Left ventricle myocardium inferior (tissue), 1 donor: ENCODE measurements at places on chromosomes 6 and 20.

DNA sequence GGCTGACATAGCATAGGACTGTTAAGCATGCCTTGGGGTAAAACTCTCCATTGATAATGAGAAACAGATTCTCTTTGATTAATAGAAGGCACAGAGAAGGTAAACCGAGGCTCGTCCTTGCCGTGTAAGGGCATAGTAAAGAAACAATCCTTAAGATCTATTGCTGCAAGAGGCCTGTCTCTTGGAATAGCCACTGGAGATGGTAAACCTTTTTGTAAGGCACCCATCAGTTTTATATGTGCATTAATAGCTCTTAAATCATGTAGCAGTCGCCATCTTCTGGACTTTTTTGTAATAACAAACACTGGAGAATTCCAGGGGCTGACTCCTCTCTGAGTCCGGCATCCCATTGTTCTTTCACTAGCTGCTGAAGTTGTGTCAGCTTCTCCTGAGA is 8.4 kb upstream of the ABHD12 start:
- no peak for DNase-seq

DNA sequence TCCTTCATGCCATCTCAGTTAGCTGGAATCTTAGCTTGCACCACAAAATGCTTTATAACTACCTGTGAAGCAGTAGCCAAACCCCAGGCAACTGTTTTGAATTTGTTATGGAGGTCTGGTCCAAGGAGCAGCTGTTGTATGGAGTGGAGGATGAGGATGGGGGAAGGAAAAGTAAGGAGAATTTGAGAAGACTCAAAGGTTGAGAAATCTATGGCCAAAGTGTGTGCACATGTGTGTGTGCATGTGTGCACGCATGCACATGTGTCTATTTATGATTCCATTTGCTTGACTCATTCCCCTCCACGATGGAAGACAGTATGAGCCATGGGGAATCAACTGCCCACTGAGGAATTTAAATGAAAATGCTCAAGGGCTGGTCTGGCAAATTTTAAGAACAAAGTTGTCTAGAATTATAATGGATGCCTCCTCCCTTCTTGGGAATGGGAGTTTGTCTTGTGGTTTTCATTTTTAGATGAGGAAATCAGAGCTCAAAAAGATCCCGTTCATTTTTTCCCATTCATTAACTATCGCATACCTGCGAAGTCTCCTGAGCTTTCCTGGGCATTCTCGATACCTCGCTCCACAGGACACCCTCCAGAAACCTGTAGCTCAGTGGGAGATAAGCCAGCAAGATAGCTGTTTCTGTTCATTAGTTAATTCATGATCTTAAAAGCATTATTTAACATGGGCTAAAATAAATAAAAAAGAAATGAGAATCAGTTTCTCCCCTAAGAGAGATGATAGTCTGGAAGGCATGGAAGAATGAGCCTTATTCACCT is 152.3 kb upstream of the NEDD9 start:
- DNase-seq, result no peak

DNA sequence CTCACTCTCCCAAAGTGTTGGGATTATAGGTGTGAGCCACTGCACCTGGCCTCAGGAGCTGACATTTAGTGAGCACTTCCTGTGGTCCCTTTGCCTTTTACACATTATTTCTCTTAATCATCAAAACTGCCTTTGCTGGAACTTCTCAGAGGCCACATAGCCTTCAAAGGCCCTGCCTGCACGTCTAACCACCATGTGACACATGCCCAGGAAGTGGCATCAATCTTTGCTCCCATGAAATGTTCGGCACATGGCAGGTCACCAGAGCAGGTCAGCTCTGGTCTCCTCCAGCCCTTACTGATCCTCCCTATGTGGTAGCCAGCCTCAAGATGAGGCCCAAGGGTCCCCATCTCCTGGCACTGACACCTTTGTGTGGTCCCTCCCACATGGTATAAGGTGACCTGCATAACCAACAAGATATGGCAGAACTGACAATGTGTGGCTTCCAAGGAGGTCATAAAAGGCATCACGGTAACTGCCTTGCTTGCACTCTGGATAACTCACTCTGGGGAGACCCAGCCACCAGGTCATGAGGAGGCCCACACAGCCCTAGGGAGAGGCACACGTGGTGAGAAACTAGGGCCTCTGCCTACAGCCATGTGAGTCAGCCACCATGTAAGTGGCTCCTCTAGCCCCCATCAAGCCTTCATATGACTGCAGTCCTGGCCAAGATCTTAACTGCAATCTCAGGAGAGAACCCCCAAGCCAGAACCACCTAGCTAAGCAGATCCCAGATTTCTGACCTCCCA is 28.8 kb upstream of the HMGA1 start:
- no peak for DNase-seq

DNA sequence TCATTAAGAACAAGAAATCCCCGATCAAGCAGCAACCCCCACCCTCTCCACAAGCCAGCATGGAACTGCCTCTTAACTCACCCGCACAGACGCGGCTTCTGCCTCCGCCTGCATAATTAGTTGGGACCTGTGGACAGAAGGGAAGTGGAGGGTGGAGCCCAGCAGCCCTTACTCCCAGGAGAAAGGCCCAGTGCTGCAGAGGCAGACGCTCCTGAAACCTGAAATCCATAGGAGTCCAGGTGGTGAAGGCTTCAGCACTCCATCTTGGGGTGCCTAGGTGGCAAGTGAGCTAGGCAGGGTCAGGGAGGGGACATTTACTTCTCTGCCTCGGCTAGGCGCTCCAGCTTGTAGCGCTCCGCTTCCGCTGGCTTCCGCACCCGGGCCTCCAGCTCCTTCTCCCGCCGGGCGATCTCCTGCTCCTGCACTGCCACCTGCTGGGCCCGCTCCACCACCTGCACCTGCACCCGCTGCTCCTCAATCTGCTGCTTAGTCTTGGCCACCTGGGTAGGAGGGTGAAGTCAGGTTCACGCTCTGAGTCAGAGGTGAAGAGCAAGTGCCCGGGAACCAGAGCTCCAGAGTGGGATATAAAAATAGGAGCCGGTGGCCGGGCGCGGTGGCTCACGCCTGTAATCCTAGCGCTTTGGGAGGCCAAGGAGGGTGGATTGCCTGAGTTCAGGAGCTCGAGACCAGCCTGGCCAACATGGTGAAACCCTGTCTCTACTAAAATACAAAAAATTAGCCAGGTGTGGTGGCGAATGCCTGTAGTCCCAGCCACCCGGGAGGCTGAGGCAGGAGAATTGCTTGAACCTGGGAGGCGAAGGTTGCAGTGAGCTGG is 10.7 kb downstream of the TUBB start:
- DNase-seq, result peak; percentile 74

GRCh38 chr6:14079971-14080370 is 37.6 kb upstream of the CD83 start:
- DNase-seq, result no peak

DNA sequence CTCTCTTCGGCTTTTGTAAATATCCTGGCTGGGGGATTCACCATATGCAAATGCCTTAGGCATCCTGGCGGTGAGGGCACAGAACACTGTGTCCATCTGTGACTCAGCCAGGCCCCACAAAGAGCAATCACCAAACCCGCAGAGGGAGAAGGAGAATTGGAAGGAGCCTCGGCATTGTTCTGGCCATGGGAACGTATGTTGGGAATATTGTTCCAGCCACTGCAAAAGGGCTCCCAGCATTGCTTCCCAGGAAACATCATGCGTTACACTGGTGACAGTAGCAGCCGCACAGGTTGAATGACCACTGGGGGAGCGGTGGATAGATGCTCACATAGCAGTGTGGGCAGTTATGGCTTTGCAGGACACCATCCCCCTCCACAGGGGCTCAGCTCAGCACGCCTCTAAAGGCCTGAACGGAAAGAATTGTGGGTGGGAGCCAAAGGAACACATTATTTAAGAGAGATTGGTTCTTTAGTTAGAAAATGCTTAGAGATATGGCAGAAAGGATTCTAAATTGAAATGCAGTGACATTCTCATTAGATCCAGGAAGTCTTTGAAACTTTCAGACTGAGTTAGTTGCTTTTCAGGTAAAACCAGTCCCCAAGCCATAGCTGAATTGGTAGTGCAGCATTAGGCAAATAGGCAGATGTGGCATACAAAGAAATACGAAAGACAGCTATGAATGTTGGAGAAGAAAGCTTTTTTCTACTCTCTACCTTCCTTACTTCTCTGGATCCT is 104.3 kb downstream of the RNF144B start:
- no peak for DNase-seq

DNA sequence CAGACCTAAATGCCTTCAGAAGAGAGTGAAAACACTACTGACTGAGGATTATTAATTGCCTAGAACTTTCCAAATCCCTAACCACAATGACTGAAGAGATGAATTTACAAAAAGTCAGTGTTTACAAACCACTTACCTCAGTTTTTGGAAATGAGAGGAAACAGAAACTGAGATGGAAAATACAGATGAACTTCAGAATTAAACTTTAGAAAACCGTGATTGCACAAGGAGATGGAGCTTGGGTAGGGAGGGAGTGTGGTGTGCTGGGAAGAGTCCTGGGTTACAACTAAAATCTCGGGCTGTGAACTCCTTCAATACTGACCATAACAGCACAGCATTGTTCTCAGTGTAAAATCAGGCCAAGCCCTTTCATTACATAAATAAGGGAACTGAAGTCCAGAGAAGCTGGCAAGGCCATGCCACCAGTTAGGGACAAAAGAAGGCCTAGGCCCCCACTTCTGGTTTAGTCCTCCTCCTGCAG is 4.0 kb downstream of the ELMO2 start:
- DNase-seq, result no peak

- DNase-seq, result no peak
These were observed 41.0 kb upstream of the SMIM8 start for GRCh38 chr6:87281426-87281825.

- no peak for DNase-seq
These were observed 182.7 kb downstream of the ADAT2 start for GRCh38 chr6:143267760-143268159.
